SK-MEL-5 (cell line): ENCODE measurements at places on chromosomes 7 and 10. TPM values are rescaled to one million over a fixed set of nuclear protein-coding genes. Genes with fewer than 3 reads are reported as not detected.

DNA sequence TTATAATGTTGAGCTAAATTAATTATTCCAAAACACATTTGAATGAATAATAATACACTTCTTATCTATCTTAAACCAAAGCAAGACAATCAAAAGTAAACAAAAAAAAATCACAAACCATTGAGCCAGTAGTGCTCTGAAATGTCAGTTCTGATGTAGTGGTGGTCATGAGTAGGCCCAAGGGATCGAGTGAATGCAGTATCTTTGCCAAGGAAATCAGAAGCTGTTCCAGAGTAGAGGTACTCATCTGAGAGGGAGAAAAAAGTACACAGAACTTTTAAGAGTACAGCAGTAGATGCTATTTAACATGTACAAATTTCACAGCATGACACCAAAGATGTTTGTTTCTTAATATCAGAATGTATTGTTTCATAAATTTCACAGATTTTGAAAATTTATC, 121.5 kb downstream of the SEMA3D start:
- DNase-seq: peak; percentile 84

GRCh38 chr10:2201534-2202099, 464.3 kb upstream of the ADARB2 start:
- no peak for DNase-seq

SFTPD gene
- not detected in 2 replicates for total RNA-seq

GRCh38 chr10:12577610-12578009, 228.3 kb downstream of the CAMK1D start:
- DNase-seq: no peak

GRCh38 chr10:126770809-126771208, 100.3 kb upstream of the C10orf90 start:
- no peak for DNase-seq

TLX1 gene
- not detected in 2 replicates for total RNA-seq

- no peak for DNase-seq
Measured at GRCh38 chr10:21449288-21449966, 76.1 kb downstream of the SKIDA1 start.

DNA sequence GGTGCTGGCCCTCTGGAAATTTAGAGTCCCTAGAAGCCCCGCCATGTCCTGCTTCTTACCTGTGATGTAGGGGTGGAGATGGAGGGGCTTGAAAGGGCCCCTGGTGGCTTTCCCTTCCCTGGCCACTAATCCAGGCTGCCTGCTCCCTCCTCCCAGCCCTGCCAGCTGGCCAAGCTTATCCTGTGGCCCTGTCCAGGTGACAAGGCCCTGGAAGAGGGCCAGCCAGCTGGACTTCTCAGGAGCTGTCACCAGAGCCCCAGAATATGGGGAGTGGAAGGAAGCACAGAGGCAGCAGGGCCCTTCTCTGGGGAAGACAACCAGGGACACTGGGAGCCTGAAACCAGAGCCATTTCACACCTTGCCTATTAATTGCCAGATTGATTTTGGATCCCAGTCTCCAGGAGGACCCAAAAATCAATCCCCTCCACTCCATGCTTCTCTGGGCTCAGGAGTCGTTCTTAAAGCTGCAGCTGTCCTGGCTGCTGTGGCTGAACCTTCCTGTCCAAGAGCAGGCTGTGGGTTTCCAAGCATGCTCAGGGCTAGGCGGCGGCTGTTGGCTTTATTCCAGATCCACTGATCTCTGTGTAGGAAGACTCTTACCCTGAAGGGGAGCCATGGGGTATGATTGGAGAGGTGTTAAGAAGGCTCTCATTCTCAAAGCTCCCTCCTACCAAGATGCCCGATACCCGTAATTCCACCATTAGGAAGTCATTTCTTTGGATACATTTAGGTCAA, 52.6 kb upstream of the PCBD1 start:
- no peak for DNase-seq

CHN2 gene
- 39.5 and 40.5 TPM in 2 replicates for total RNA-seq

- no peak for DNase-seq
Measured at GRCh38 chr10:100715445-100716385, 29.7 kb upstream of the PAX2 start.

DNA sequence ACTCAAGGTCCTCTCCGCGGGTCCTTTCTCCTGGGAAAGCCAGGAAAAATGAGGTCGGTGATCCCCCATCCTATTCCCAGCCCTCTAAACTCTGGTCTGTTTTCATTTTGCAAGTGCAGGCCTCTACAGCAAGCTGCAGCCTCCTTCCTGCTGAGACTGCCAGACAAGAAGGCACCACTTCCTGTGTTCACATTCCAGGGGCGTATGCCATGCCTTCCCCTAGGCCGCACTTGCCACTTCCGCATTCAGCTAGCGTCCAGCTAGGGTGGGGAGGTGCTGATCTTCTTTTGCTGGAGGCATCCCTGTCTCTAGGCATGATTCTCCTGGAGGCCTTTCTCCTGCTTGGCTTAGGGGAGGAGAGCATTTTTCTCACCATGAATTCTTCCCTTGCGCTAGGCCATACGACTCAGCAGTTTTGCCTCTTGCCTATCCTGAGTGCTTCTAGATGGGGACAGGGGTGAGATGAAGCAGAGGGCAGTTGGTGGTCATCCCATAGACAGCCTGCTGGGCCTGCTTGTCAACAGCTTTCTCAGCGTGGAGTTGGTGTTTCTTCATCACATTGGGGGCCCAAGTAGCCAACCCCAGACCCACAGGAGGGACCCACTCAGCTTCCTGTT, 328.9 kb downstream of the RPS24 start:
- no peak for DNase-seq

GRCh38 chr7:99267841-99268576, 4.6 kb upstream of the MYH16 start:
- DNase-seq: no peak

- no peak for DNase-seq
Measured at GRCh38 chr10:59942556-59942955, 36.2 kb upstream of the CCDC6 start.

GRCh38 chr10:3877211-3878000, 92.4 kb upstream of the KLF6 start:
- DNase-seq: no peak

DNA sequence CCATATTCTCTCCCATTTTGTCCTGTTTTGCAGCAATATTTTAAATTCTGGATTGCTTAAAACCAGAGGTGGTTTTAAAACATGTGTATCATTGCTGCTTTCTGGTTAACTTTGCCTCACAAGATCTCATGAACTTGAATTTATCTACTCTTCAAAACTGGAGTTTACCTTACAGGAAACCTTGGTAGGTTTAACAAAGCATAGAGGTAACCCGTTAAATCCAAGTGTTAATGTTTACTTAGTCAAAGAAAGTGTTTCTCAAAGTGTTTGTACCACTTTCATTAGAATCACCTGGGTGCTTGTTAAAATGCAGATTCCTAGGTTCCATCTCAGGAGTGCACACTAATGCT, 44.0 kb upstream of the VDAC2 start:
- no peak for DNase-seq

DNA sequence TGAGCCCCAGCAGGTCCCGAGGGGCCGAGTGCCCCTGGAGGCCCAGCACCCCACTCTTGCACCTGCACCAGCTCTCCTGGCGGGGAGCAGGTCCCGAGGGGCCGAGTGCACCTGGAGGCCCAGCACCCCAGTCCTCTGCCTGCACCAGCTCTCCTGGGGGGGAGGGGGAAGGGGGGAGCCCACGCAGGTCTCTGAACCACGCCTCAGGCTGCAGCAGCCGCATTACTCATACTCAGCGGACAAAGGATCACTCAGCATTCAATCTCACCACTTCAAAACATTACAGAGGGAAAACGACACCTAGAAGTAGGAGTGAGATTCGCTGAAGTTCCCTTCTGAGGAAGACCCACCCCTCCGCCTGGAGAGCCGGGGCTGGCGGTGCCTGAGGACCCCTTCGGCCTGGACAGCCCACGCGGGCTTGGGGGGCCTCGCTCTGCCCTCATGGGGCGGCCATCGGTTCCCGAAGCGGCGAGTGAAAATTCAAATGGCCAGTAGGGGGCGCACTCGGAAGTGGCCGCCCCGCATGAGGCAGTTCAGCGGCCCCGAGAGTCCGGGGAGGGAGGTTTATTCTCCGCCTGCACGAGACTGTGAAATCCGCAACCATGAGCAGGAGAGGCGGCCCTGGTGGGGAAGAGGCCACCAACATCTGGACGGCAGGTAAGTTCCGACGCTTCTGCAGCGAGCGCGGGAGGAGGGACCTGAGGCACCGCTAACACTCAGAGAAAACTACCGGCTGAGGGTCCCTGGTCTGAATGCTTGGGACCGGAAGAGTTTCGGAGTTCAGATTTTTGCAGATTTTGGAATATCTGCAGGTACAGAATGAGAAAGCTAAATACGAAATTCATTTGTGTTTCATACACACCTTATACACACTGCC, 1.1 kb upstream of the GPER1 start:
- DNase-seq: peak; percentile 72

DNA sequence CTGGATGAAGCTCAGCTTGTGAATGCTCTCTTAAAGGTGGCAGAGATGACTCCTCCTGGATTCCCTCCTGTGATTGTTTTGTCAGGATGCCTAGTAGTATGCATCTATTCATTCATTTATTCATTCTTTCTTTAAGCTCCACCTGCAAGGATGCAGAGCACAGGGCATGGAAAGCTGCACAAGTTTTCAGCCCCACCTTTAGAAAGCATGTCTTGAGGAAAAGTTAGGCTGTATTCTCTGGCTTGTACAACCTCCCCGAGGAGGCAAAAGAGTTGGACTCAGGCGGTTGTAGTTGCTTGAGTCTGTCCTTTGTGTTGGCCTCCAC, 22.4 kb downstream of the ARID5B start:
- DNase-seq: no peak

- no peak for DNase-seq
Measured at GRCh38 chr10:97024168-97025073, 161.3 kb downstream of the SLIT1 start.

DNA sequence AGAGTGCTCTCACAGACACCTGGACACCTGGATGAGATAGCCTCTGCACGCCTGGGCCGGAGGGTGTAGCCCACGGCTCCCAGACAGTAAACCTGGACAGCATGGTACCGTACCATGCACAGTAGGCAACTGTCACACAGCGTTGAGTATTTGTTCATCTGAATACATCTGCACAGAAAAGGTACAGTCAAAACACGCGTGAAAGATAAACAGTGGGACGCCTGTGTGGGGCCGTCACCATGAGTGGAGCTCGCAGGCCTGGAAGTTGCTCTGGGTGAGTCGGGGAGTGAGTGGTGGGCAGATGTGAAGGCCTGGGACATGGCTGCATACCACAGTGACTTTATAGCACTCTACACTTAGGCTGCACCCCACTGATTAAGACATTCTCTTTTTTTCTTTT, 280.0 kb upstream of the SHH start:
- DNase-seq: no peak

DNA sequence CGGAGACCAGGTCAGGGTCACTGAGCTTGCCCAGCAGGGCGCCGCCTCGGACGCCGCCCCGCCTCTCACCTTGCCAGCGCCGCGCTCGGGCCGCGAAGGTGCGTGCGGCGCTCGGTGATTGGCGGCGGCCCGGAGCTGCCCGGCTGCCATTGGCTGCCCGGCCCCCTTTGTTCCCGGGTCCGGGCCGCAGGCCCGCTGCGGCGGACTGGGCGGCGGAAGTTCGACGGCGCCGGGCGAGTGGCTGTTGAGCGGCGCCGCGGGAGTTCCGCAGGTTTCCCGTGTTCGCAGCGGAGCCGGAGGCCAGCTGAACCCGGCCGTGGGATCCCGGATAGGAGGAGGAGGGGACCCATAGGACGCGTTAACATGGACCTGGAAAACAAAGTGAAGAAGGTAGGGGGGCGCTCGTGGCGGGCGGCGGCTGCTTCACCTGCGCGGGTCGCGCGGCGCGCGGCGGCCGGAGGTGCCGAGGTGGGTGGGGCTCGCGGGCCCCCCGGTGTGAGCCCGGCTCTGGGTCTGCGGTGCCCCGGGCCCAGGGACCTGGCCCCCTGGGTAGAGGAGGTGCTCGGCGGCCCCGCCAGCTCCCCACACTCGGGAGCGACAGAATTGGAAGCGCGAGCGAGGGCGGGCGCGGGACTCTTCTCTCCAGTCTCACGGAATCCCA, at the start of gene TES:
TES (plus strand) TSS at position 195 of the 661 bp plus-strand sequence; CDS start at position 364, 169 bp downstream.
- DNase-seq: peak; percentile 68

PPP1R17 gene
- total RNA-seq: not detected in 2 replicates

GRCh38 chr7:30863706-30864035, 48.0 kb upstream of the AQP1 start:
- no peak for DNase-seq

- no peak for DNase-seq
Measured at GRCh38 chr10:71715026-71715425, 4.6 kb downstream of the C10orf105 start.

- no peak for DNase-seq
Measured at GRCh38 chr10:115968236-115968635, 304.8 kb downstream of the GFRA1 start.

DNA sequence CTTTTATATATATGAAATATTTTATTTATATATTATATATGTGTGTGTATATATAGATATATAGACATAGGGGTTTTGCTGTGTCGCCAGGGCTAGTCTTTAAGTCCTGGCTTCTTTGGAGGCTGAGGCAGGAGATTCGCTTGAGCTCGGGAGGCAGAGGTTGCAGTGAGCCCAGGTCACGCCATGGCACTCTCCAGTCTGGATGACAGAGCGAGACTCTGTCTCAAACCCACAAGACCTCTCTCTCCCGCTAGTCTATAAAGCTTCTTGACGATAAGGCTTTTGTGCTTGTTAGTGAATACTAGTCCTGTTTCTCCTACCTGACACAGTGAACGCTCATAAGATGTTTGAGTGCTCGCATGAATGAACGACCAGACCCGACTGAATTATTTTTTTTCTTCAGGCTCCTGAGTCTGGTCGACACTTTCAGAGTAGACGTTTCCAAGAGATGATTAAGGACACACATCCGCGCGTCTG, 577 bp upstream of the DDX21 start:
- no peak for DNase-seq

GRCh38 chr7:43767311-43767710, 8.8 kb downstream of the BLVRA start:
- no peak for DNase-seq

DNA sequence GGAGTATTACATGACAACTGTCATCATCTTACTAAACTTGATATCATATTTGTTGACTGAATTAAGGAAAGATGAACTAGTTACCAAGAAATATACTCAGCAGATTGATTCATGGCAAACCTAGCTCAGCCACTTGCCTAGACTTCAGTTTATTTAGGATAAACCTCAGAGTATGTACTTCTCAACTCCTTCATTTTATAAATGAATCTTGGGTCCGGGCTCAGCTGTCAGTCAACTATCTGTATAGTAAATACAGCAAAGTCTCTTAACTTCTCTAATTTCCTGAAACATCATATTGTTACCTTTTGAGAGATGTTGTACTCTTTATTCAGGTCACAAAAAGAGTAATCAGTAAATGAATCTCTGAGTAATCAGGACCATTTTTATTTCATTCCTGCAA, 211.0 kb upstream of the KLF14 start:
- DNase-seq: no peak
